Amygdala (tissue), 56 donors: ENCODE measurements at places on chromosomes 6 and 20.

DNA sequence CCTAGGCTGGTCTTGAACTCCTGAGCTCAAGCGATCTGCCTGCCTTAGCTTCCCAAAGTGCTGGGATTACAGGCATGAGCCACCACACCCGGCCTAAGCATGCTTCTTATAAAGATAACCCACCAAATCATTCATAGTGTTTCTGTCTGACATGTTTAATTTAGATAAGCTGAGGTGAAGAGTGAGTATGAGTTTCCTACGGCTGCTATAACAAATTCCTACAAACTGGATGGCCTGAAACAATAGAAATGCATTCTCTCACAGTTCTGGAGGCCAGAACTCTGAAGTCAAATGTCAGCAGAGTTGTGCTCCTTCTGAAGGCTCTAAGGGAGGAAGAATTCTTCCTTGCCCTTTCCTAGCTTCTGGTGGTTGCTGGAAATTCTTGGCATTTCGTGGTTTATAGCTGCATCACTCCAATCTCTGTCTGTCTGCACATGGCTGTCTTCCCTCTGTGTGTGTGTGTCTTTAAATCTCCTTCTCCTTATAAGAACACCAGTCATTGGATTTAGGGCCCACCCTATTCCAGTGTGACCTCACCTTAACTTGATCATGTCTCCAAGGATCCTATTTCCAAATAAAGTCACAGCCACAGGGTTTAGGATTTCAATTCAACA lies 29.9 kb downstream of the MAPK13 start:
- no peak for DNase-seq

GRCh38 chr6:11291582-11291981 lies 59.1 kb upstream of the NEDD9 start:
- no peak for DNase-seq

GRCh38 chr20:63102721-63103375 lies 96.1 kb upstream of the BHLHE23 start:
- peak; percentile 35 for DNase-seq

- no peak for DNase-seq
Measured at GRCh38 chr6:23692184-23692583, 433.8 kb upstream of the NRSN1 start.

GRCh38 chr20:57582432-57583288 lies 21.8 kb downstream of the PCK1 start:
- DNase-seq = no peak

DNA sequence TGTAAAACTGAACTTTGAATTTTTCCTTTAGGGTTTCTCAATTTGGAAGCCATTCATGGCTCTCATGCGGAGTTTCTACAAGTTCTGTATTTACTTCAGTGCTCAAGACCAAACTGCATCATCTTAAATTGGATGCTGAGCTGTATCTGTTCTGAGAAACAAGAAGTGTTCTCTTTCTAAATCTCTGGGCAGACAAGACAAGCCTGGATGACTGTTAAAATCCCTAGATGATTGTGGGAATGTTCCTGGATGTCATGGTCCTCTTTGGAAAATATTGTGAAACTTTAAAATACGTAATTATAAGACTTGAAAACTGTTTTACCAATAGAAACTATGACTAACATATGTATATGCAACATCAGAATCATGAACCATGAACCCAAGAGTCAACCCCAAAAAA lies 6.2 kb upstream of the GCM1 start:
- no peak for DNase-seq

- DNase-seq = no peak
Measured at GRCh38 chr6:43304361-43304760, 4.3 kb downstream of the CRIP3 start.

DNA sequence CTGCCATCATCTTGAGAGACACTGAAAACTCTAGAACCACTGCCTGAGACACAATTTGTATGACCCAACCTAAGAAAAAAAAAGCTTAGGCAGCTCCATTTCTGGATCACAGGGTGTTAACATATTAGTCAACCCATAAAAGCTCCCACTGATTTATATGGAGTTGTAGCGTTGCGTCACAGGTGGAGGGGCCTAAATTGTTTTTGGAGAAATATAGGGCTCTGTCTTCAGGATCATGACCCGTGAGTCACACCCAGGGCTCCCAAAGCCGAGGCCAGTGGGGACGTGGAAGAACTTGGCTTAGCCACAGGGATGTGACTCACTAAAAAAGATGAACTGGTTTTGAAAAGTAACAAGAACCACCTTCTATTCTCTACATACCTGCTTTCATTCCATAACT lies 116.5 kb upstream of the BMP2 start:
- no peak for DNase-seq

- DNase-seq = no peak
Measured at GRCh38 chr6:15616261-15616660, 46.6 kb downstream of the DTNBP1 start.

- DNase-seq = no peak
Measured at GRCh38 chr6:160010067-160010466, 41.2 kb downstream of the IGF2R start.

GRCh38 chr6:123770247-123770949 lies 33.3 kb upstream of the NKAIN2 start:
- no peak for DNase-seq

- no peak for DNase-seq
Measured at GRCh38 chr20:55540486-55540885, 464.8 kb downstream of the CBLN4 start.

DNA sequence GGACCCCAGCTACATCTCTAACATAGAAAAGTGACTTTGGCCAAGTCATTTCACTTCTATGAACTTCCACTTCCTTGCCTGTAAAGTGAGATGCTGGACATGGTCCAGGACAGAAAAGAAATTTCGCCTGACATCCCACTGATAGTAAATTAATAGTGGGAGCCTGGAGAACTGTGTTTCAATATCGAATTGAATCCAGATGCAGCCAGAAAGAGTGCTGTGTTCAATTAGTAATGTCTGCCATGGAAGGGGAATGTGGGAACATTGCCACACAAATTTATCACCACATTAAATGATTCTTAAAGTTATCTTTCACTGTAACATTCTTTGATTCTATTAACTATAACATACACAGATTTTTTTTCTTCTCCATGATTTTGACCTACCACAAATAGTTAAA lies 255.0 kb downstream of the HACE1 start:
- DNase-seq = no peak

GRCh38 chr20:14604143-14604542 lies 266.7 kb upstream of the FLRT3 start:
- DNase-seq = no peak

DNA sequence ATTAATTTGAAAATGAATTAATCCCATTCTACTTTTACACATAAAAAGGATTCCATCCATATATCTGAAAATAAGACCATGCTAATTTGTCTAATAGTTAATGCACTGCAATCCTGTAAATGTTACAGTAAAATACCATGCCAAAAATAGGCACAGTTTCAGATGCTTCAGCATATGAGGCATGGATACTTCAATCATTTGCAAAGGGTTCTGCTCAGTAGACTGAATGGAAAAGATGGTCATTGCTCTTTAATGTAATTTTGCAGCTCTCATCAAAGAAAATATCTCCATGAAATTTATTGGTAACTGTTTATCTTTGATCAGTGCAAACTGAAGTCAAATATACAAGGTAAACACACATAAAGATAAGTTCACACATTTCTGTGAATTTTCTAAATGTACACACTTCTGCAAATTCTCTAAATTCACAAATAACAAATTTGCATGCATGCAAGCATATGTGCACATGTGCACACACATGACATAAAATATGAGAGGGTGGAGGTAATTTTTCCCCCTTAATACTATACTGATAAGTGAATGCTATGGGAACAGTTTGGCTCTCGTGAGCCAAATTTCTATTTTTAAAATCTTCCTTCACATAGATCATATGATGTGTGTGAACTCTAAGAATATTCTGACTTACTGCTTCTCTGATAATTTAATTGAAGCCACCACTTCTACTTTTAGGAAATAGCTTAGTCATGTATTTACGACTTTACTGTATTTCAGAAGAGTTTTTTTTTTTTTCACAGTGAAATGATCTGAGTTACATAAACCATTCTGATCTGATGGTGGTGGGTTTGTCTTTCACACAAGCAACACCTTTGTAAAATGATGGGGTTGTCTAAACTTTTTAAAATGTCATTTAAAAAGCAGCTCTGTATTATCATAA lies 996.8 kb upstream of the CITED2 start:
- DNase-seq = no peak

GRCh38 chr6:26452631-26453235 lies 5.0 kb upstream of the BTN2A1 start:
- DNase-seq = no peak

GRCh38 chr6:110493253-110493800 lies 16.9 kb upstream of the SLC22A16 start:
- no peak for DNase-seq

GRCh38 chr6:13294499-13295069 lies 33.8 kb downstream of the TBC1D7 start:
- no peak for DNase-seq

- DNase-seq = no peak
Measured at GRCh38 chr6:114169763-114170162, 173.1 kb downstream of the HS3ST5 start.

- DNase-seq = no peak
Measured at GRCh38 chr6:153537422-153537821, 406.3 kb upstream of the RGS17 start.

- DNase-seq = no peak
Measured at GRCh38 chr6:90256698-90257485, 39.8 kb downstream of the BACH2 start.

DNA sequence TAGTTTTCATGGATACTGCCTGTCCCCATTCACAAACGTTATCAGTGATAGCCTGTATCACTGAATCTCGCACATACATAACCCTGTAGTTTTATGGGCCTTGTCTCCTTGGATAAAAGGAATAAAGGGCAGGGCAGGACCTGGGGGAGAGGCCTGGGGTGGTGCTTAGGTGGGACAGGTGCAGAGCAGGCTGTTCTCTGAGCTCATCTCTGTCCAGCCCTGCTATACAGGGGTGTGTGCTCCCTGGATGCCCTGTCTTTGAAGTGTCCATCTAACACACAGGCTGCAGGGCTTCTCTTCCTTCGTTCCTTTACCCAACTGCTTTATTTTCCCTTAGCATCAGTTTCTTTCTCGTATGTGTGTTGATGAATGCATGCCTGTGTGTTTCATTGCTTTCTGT lies 26.4 kb downstream of the BRPF3 start:
- DNase-seq = no peak

GRCh38 chr6:87663434-87663833 lies 38.6 kb downstream of the AKIRIN2 start:
- DNase-seq = no peak

DNA sequence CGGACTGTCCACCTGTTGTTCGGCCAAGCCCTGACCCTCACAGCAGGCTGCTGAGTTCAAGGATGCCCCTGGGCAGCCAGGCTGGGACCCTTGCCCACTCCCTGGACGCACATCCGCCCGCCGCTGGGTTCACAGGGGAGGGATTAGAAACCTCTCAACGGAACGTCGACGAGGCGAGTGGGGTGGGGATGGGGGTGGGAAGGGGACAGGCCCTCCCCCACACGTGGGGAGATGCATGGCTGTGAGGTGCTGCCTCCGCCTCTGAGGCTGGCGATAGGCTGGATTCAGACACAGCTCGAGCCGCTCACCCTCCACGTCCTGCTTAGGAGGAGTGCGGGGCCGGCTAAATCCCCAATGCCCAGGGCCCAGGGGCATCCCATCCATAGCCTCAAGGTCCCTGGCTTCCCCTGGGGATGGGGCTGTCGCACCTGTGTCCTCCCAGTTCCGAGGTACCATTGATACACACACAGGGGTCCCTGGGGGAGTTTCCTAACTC lies 90.6 kb upstream of the BHLHE23 start:
- no peak for DNase-seq

GRCh38 chr6:144912474-144912873 lies 627.3 kb downstream of the UTRN start:
- no peak for DNase-seq

- no peak for DNase-seq
Measured at GRCh38 chr6:112335736-112336135, 11.4 kb upstream of the RFPL4B start.

DNA sequence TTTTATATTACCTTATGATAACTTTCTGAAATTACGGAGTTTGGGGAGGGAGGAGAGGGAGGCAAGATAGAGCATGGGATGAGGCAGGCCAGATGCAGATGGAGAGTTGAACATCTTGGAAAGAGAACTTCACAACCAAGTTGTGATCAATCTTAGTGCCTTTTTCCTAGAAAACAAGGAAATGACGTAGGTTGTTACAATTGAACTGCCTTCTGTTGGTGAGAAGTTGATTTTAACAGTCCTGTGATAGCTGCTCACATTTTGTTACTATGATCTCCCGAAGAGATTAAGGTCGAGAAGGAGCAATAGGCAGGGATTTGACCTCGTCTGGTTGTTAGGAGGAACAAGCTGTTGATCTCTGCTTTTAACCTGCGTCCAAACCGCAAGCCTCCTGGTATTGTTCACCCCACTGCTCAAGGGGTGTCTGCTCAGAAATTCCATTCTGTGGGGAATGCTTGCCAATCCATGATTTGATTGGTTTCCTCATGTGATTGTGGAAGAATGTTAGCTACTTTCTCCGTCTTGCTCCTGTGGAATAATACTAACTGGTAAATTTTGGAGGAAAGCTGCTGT lies 35.1 kb downstream of the TIAM2 start:
- no peak for DNase-seq

- no peak for DNase-seq
Measured at GRCh38 chr6:140586426-140587061, 1212.1 kb upstream of the CITED2 start.

DNA sequence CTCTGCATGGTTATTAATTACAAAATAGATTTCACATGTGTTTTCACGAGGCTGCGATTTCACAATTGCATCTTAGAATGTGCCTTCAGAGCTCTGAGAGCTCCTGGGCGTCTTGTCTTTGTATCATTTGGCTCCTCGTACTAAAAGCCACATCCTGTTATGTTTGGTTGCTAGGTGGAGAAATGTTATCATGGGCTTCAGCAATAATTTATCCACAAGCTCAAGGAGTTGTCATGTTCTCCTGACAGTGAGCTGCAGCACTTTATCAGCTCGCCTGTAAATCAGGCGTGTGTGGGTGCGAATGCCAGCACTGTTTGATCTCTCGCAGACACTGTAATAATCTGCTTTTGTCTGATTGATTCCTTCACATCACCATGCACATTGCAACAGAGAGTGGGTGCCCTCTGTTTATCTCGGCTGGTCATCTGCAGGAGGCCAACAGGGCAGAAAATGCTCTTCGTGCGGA lies 218.6 kb upstream of the ZFP64 start:
- DNase-seq = no peak

- no peak for DNase-seq
Measured at GRCh38 chr6:44431118-44431725, 43.7 kb downstream of the CDC5L start.
